Lung (tissue), 17 donors: ENCODE measurements at places on chromosomes 7 and 10. TPM values are rescaled to one million over a fixed set of nuclear protein-coding genes. Genes with fewer than 3 reads are reported as not detected.
A peak's percentile ranks its signal among the peaks of the same experiment; 100 is the strongest.

ELFN1 gene
- 0.89 TPM for total RNA-seq

DNA sequence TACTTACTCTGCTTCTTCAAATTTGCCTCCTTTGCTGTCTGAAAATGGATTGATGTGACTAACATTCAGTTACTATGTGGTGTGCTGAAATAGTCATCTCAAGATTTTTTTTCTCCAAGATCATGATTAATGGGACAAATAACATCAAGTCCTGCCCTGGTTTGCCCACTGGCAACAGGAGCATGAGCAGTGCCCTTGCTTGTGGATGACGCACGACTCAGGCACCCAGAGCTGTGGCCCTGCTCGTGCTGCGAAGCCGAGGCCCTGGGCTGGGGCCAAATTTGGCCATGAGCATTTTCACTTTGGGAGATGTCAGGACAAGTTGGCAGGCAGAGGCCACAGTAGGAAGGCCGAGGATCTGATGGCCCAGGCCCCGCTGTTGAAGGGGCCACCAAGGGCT is 239.8 kb upstream of the IGFBP3 start:
- DNase-seq: no peak

GRCh38 chr7:80699045-80699638 is 60.7 kb downstream of the CD36 start:
- peak; percentile 79 for DNase-seq

- DNase-seq: no peak
These were observed 8.5 kb upstream of the PNLIPRP2 start for GRCh38 chr10:116612107-116612769.

AOAH gene
- 29.9 TPM for total RNA-seq

DNA sequence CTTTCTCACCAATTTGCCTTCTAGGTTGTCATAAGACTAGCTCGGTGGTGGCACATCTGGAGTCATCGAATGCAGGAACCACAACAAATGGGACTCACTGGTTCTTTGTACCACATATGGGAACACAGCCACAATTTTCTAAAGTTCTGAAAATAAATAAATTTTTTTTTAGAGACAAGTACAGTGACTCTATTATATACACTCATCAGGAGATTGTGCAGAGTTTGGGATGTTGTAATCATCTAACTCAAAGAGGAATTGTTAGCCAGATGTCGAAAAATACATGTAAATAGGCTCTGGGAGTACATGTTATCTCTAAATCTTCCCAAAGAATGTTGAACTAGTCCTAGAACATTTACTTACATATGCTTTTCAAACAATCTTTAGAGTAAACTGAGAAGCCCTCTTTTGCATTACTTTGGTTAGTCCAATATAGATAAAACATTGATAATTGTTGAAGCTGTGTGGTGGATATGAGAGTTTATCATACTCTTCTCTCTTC is 19.6 kb upstream of the SEPTIN7 start:
- peak; percentile 39 for DNase-seq

DNA sequence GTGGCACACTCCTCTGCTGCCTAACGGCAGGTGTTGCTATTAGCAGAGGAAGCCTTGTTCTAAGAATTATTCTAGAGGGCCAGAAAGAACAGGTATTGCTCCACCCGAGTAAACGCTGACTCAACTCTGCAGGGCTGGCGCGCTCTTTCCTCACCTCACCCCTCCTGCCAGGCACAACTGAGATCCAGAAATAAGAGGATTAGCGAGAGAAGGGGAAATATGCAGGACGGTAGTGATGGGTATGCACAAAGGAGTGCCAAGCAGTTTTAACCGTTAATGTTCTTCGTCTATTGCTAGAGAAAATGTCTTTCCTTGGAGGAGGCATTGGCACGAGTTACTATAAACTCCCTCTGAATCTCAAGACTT is 369 bp upstream of the SCIN start:
- peak; percentile 56 for DNase-seq

DNA sequence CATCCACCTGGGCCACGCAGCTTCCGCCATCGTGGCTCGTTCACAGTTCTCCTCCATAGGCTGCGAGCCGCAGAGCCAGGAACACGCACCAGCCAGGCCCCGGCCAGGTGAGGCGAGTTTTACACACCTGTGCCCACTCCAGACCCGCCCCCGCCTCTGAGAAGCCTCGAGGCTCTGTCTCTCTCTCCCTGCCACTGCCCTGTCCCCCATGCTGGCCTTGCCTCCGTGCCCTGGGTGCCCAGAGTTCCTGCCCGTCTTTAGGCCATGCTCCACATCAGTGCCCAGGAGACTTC is 142.2 kb downstream of the SLIT1 start:
- no peak for DNase-seq

- DNase-seq: peak; percentile 77
These were observed 16.2 kb upstream of the DLD start for GRCh38 chr7:107874605-107875446.

GRCh38 chr7:55107946-55108345 is 89.1 kb downstream of the EGFR start:
- no peak for DNase-seq

GRCh38 chr10:17771017-17771416 is 19.0 kb downstream of the TMEM236 start:
- DNase-seq: no peak

- peak; percentile 81 for DNase-seq
These were observed 26.0 kb upstream of the MALSU1 start for GRCh38 chr7:23273141-23273599.

PRR15 gene
- 11.4 TPM for total RNA-seq

- no peak for DNase-seq
These were observed 4.0 kb downstream of the MORN4 start for GRCh38 chr10:97629289-97629688.

C10orf67 gene
- total RNA-seq: 2.3 TPM

GRCh38 chr10:103493916-103494877 is 692 bp downstream of the NEURL1 start:
- DNase-seq: no peak

DNA sequence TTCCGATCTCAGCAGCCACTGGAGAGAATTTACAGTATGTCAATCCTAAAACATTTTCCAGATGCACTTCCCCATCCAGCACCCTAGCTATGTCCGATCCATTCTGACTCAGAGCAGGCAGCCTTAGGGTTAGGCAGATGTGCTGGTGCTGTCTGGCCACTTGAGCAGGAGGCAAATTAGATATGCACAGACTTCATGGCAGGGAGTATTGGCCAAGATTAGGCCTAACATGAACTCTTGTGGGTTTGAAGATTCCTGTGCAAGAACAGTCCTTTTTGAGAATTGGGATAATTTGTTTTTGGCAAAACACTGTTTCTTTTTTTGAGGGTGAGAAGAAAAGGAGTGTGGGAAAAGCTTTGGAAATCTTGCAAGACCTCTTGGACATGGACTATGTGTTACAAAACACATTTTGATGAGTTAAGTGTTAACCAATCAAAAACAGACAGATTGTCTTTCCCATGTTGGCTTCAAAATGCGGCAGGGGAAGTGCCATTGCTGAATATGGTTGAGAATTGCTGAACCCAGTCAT is 218.6 kb upstream of the INHBA start:
- no peak for DNase-seq

- DNase-seq: no peak
These were observed 185.4 kb downstream of the RAB11FIP2 start for GRCh38 chr10:117861329-117861728.

ENO4 gene
- total RNA-seq: 4.3 TPM

- DNase-seq: no peak
These were observed 77.9 kb downstream of the MRPL32 start for GRCh38 chr7:43010061-43010460.

DNA sequence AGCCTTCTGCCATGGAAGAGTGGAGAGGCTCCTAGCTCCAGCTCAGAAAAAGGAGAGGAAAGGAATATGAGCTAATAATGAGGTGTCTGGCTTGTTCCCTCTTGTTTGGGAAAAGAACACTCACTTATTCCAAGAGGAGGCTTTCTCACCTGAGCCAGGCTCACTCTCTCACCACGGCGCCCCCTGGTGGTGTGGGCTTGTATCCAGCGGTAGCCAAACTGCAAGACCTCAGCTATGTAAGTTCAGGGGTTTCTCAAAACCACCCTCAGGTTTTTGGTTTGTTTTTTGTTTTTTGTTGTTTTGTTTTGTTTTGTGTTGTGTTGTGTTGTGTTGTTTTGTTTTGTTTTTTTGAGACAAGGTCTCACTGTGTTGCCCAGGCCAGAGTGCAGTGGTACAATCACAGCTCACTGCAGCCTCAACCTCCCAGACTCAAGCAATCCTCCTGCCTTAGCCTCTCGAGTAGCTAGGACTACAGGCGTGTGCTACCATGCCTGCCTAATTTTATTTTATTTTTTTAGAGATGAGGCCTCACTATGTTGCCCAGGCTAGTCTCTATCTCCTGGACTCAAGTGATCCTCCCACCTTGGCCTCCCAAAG is 124.0 kb downstream of the TMEM130 start:
- DNase-seq: peak; percentile 44

GRCh38 chr7:145860809-145861208 is 255.8 kb upstream of the CNTNAP2 start:
- no peak for DNase-seq

DNA sequence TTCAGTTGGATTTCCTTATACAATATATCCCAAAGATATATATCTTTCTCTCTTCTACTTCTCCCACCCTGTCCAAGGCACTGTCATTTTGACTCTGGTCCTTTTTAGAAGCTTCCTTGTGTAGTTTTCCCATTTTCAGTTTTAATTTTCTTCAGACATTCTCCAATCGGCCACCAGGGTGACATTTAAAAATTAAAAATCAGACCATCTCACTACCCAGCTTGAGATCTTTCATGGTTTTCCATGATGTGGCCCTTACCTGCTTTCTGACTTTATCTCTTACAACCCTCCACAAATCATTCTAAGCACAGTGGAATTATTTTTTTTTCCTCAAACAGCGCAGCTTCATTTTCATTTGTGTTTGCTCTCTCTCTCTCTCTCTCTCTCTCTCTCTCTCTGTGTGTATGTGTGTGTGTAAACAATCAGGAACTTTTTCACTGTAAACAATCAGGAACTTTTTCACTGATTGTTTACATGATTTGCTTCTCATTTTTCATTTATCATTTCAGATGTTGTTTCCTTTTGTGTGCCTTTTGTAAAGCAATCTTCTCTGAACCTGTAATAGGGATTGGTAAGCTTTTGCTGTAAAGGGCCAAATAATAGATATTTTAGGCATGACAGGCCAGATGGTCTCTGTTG is 348.9 kb downstream of the ATRNL1 start:
- no peak for DNase-seq

DNA sequence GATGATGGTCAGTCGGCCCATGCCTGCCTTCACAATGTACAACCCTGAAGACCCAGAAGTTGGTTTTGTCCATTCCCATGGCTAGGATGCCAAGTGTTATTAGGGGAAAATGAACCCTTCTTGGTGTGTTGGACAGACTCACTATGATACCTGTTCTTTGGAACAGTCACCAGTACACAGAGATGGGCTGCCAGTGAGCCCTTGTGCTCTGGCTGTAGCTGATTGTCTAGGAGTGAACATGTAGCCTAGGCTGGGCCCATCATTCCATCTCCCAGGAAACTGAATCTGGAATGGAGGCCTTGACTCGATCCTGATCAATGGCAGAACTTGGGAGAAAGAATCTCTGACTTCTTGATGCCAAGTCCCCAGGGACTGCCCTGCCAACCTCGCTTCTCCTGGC is 188.9 kb downstream of the EVX1 start:
- no peak for DNase-seq

DNA sequence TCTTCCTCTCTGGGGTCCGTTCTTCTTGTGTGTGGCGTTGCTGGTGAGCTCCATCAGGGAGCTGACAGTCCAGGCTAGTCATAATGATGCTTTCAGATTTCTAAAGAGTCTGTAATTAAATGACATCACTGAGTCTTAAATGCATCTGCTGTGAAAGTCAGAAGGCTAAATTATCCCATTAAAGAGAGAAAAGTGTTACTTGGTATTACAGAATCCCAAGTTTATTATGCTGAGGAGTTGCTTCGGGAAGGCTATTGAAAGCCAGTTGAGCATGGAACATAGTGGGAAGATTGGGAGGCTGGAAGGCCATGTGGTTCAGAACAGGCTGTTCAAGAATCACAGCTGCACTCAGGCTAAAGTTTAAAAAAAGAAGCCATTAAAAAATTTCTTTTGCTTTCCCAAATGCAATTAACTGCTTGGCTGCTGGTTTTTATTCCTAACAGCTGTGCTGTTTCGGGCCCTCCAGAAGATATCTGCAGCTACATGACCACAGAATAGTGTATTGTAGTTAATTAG is 342.6 kb upstream of the LRGUK start:
- DNase-seq: peak; percentile 71

- no peak for DNase-seq
These were observed 46.3 kb upstream of the HYAL4 start for GRCh38 chr7:123798532-123799188.

DNA sequence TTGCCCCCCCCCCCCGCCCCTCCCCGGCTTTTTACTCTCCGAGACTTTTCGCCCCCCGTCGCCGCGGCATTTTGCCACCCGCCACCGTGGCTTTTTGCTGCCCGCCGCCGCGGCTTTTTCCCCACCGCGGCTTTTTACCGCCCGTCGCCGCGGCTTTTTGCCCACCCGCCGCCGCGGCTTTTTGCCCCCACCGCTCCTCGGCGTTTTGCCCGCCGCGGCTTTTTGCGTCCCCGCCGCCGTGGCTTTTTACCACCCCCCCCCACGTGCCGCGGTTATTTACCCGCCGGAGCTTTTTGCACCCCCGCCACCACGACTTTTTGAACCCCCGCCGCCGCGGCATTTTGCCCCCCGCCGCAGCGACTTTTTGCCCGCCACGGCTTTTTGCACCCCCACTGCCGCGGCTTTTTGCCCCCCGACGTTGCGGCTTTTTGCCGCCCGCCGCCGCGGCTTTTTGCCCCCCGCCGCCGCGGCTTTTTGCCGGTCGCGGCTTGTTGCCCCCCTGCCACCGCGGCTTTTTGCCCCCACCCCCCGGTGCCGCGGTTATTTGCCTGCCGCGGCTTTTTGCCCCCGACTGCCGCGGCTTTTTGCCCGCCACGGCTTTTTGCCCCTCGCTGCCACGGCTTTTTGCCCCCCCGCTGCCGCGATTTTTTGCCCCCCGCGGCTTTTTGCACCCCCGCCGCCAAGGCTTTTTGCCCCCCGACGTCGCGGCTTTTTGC is 461.1 kb downstream of the ZNF33B start:
- DNase-seq: no peak

SORBS1 gene
- total RNA-seq: 68.5 TPM

DNA sequence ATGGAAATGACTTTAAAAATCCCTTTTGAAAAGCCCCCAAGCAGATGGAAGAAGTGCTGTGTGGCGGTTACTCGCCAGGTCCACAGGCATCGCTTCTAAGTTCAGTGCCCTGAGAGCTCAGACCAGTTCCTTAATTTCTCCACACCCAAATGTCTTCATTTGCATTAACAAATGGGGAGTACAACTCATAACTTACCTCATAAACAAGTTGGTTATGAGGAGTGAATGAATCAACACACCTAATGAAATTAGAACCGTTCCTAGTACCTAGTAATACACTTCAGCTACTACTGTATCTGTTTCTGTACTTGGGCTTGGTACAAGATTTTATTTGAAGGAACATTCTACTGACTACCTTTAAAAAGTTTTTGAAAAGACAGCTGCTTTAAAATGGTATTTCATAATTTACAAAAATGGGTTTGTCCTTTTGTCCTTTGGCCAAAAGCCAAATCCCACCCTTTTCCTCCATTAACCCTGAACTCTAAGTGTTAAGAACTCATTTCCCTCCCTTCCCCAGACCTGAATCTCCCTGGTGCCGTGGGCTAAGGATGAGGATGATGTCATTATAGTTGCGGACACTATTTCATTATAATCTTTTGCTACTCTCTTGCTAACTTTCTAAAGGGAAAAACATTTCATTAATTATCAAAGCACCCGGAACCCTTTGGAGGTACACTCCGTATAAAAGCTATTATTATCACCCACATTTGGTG is 221.5 kb upstream of the CELF2 start:
- peak; percentile 72 for DNase-seq

GRCh38 chr7:16412274-16413254 is 8.8 kb downstream of the CRPPA start:
- DNase-seq: peak; percentile 87

- no peak for DNase-seq
These were observed 572.8 kb downstream of the INHBA start for GRCh38 chr7:41130086-41130485.
